ENCODE measurements at places on chromosomes 7 and 10.
A peak's percentile ranks its signal among the peaks of the same experiment; 100 is the strongest.

DNA sequence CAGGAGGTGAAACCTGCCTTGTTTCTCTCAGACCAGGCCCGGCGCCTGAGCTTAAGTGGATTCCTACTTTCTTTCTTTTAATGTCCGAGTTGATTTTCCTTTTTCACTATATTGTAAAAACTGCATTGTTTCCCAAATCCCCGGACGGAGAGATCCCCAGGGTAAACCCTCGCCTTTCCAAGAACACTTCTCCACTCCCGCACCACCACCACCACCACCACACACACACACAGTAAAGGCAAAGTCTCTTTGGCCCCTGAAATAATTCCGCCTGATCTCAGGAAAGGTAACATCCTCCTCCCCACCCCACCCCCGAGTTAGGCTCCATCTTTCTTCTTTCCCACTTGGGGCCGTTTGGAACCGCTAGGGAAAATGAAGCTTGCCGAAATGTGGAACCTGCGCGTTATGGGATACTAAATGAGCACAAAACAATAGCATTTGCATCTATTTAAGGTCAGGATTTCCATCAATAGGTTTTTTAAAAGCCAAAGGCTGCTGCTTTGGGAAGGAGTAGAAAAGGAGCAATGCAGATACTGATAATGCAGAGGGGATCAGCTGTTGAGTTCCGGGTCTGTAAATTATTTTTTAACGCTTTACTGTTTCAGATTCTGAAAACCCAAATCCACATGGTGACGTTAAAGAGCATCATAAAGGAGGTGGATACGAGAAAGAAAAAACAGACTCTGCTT, 2.5 kb downstream of the HPSE2 start:
- H3K4me3 ChIP-seq: peak overlapping the region; percentile 35
- peaks cover 29% of the 10 kb centered on the region for H3K4me1 ChIP-seq
- peaks cover 90% of the 10 kb centered on the region for H3K27me3 ChIP-seq
- H3K27ac ChIP-seq: no peak overlapping the region
- DNase-seq: no peak
- no peaks in the 10 kb centered on the region for H3K36me3 ChIP-seq

DNA sequence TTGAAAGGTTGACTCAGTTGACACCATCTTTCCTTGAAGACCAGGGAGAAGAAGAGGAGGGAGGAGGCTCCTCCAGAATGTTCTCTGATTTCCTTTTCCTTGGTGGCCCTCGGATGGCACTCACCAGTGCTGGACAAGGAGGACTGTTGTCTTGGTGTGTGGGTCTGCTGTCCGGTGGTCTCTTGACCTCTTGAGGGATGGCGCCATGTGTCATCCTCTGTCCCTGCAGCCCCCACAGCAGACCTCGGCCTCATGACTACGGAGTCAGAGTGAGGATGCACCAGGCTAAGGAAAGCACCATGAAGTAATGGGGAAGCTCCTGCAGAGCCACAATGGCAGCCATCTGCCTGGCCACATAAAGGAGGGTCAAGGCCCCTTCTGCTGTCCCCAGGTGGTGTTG, 475.0 kb downstream of the GLRX3 start:
- no peak overlapping the region for H3K27ac ChIP-seq
- no peaks in the 10 kb centered on the region for H3K4me1 ChIP-seq
- H3K27me3 ChIP-seq: peaks cover 5% of the 10 kb centered on the region
- H3K36me3 ChIP-seq: no peaks in the 10 kb centered on the region
- no peak overlapping the region for H3K4me3 ChIP-seq

GRCh38 chr7:29953726-29954347, 35.8 kb downstream of the SCRN1 start:
- peaks cover 14% of the 10 kb centered on the region for H3K4me1 ChIP-seq
- H3K36me3 ChIP-seq: peaks cover 6% of the 10 kb centered on the region
- DNase-seq: no peak
- H3K27me3 ChIP-seq: no peaks in the 10 kb centered on the region
- H3K27ac ChIP-seq: no peak overlapping the region

DNA sequence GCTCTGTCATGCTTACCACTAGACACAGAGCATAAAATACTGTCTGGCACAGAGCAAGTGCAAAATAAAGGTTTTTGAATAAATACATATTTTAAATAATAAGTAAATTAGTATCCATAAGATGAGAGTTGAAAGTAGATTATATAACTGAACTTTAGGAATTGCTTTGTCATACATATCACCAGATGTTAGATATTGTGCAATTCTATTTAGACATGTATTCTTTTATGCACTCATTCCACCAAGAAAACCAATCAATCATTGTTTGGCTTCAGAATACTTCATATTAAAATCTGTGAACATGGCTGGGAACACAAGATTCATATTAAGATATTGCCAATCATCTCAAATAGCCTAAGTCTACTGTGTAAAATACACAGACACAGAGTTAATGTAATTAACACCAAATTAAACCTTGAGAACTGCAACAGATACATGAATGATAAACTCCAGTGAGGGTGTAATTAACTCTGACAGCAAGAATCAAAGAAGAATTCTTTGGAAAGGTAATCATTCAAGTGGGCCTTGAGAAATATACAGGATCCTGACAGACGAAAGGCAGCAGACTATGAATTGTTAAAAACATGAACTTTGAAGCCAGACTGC, 201.0 kb upstream of the PTN start:
- no peak overlapping the region for H3K4me3 ChIP-seq
- no peaks in the 10 kb centered on the region for H3K36me3 ChIP-seq
- DNase-seq: no peak
- no peaks in the 10 kb centered on the region for H3K4me1 ChIP-seq
- H3K27me3 ChIP-seq: no peaks in the 10 kb centered on the region

- no peaks in the 10 kb centered on the region for H3K36me3 ChIP-seq
- DNase-seq: no peak
- H3K4me1 ChIP-seq: no peaks in the 10 kb centered on the region
- H3K4me3 ChIP-seq: no peak overlapping the region
- peaks cover 14% of the 10 kb centered on the region for H3K27me3 ChIP-seq
Observed at GRCh38 chr10:33497338-33497737, 162.9 kb upstream of the NRP1 start.

Data from activated naive CD8-positive, alpha-beta T cell treated with anti-CD3 and anti-CD28 coated beads for 36 hours (primary cell).